ENCODE measurements at places on chromosomes 12 and 14. TPM values are rescaled to one million over a fixed set of nuclear protein-coding genes. Genes with fewer than 3 reads are reported as not detected.

Gene TXNDC16
- total RNA-seq: 11.4 TPM

DNA sequence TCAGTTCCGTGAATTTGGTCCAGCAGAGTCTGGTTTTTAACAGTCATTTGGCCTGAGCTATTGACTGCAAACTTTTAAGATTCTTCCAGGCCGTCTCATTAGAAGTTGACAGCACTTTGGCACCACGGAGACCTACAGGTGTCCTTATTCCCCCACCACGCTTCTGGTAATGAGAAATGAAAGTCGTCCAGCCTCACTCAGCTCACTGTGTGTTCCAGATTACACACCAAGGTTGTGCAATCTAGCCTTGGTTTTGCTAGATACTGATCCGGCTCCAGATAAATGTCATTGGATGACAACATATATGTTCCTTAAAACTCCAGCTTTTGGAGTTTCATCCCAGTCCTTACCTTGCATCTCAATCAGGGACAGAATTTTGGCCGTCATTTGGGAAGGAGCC lies 210.4 kb downstream of the CHST11 start:
- DNase-seq: no peak

- DNase-seq: no peak
Observed at GRCh38 chr14:73667854-73668253, 23.1 kb downstream of the DNAL1 start.

Gene FGF6
- total RNA-seq: not detected

Gene SLC15A4
- total RNA-seq: 6.4 TPM

DNA sequence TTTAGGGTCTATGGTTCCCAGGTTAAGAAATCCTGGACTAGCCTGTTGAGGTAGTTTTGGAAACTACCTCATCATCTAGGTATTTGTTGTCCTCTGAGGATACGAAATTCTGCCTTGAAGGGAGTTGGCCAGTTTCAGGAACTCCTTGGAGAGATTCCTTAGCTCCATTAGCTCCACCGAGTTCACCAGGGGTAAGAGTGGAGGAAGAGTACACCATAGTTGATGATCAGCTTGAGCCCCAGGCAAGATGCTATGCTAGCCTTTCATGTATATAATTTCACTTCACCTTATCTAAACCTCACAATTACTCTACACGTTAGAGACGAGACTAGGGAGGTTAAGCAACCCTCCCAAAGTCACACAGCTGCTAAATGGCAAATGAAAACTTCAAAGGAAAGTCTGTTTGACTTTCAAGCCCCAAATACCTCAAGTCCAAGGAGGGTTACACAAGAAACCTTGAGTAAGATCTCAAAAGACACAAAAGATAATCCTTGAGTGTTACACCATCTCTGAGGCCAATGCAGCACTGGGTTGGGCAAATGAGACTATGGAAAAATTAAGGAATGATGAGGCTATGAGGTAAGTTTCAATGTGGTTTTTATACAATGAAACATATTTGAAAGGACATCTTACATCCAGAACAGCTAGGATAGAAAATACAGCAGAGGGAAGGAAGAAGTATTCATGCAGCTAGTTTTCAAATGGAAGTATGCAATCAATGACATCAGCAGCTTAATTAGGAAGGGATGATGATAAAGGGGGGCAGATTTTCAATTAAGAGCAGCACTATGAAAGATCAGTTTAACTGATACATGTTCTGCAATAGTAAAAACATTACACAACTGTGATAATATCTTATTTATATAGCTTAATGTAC lies 97.2 kb upstream of the KRAS start:
- no peak for DNase-seq

GRCh38 chr12:107331912-107332311 lies 238.6 kb upstream of the CRY1 start:
- no peak for DNase-seq

DNA sequence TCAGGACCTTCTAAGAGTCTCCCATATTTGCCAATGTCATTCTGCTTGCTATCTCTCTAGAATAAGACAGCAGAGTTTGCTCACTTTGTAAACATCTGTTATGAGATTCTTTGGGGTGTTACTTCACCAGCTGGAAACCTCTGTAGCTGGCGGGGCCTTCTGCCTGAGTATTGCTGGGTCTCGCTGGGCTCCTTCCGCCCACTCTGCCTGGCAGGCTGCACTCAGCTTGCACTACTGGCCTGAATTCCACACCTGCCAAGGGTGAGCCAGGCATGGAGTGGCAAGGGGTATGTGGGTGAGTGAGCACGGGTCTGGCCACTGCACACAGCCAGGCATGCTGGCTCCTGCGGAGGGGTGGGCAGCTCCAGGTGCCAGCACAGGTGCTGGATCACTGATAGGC lies 267.3 kb upstream of the PDE3A start:
- DNase-seq: no peak

Gene FAM177A1
- total RNA-seq: 44.7 TPM

DNA sequence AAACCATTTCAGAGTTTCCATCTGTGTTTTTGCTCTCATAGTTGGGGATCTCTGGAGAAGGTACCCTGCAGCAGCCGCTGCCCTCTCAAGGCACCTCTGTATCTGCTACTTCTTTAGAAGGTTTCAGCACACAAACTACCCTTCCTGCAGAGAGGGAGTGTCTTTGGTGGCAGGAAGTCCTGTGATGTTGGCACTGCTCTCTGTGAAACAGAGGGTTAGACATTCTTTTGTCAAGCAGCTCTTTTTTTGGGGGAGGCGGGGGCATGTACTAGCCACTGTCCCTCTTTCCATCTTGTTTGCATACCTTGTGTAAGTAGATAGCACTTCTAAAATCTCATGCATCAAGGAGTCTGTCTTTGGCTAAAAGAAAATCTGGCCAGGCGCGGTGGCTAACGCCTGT lies 352.6 kb downstream of the BMP4 start:
- no peak for DNase-seq

Gene TOMM20L
- not detected for total RNA-seq

Gene ALKBH1
- total RNA-seq: 18.8 TPM

- DNase-seq: no peak
Observed at GRCh38 chr12:110940296-110940695, 19.9 kb upstream of the MYL2 start.

Gene LRRC10
- total RNA-seq: not detected

DNA sequence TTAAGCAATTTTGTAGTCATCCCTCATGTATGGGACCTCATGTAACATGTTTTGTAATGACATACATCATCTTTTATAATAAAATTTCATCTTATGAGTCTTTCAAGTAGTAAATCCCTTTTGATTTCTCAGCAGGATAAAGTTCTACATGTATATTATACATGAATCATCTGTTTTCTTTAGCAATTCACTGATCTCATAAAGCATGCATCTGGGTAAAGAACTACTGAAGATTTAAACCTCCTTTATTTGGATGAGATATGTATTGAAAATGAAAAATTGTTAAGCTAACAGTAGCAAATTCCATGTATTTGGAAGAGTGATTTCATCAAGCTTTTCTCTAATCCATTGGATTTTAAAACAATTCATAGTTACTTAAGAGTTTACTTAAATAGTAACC lies 126.9 kb downstream of the KITLG start:
- DNase-seq: no peak

GRCh38 chr14:65239143-65239937 lies 137.0 kb upstream of the MAX start:
- DNase-seq: no peak

Gene PLCZ1
- total RNA-seq: not detected

- no peak for DNase-seq
Observed at GRCh38 chr14:39376667-39377403, 55.4 kb downstream of the FBXO33 start.

GRCh38 chr12:65923228-65923627 lies 98.9 kb downstream of the HMGA2 start:
- DNase-seq: no peak

DNA sequence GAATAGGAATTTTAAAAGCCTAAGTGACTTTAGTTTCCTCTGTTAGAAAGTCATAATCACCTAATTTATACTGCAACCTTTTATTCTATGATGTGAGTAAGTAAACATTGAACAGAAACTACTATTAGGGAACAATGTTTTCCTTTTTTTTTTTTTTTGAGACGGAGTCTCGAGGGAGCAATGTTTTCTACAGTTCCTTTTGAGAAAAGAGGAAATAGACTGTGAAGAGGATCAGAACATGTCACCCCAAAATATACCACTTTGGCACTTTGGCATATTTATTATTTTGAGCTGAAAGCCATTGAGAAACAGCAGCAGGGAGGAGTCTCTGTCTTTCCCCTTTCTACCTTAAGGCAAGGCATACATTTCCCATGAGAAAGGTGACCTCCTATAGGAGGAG lies 162.7 kb upstream of the CNOT2 start:
- no peak for DNase-seq

GRCh38 chr12:14716848-14717444 lies 20.5 kb upstream of the GUCY2C start:
- DNase-seq: peak; percentile 62

GRCh38 chr14:54650331-54650958 lies 83.5 kb downstream of the SAMD4A start:
- no peak for DNase-seq

- DNase-seq: no peak
Observed at GRCh38 chr14:85438481-85438942, 91.4 kb upstream of the FLRT2 start.

DNA sequence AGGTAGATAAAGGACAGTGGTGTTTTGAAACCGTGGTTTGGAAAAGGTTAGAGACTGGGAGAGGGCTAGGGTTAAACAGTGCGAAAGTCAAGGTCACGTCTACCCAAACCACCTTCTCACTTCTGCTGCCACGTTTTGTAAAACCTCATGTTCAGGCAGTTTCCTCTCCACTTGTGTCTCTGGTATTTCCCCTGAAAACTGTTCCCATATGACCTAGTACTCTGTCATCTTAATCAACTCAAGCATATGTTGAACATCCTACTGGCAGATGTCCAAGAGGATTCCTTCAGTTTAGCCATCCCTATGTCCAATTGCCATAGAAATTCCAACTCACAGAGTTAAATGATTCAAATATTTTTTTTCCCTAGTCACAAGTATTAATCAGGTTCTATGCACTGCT lies 17.4 kb downstream of the CLEC4C start:
- DNase-seq: no peak

Gene RNU4-1
- total RNA-seq: 2,477 TPM

Gene HOXC12
- not detected for total RNA-seq

GRCh38 chr12:4037747-4038312 lies 164.6 kb upstream of the PARP11 start:
- peak; percentile 30 for DNase-seq

GRCh38 chr14:73991092-73991491 lies 28.0 kb downstream of the ENTPD5 start:
- no peak for DNase-seq

- DNase-seq: no peak
Observed at GRCh38 chr12:121823727-121824115, 19.9 kb downstream of the SETD1B start.

DNA sequence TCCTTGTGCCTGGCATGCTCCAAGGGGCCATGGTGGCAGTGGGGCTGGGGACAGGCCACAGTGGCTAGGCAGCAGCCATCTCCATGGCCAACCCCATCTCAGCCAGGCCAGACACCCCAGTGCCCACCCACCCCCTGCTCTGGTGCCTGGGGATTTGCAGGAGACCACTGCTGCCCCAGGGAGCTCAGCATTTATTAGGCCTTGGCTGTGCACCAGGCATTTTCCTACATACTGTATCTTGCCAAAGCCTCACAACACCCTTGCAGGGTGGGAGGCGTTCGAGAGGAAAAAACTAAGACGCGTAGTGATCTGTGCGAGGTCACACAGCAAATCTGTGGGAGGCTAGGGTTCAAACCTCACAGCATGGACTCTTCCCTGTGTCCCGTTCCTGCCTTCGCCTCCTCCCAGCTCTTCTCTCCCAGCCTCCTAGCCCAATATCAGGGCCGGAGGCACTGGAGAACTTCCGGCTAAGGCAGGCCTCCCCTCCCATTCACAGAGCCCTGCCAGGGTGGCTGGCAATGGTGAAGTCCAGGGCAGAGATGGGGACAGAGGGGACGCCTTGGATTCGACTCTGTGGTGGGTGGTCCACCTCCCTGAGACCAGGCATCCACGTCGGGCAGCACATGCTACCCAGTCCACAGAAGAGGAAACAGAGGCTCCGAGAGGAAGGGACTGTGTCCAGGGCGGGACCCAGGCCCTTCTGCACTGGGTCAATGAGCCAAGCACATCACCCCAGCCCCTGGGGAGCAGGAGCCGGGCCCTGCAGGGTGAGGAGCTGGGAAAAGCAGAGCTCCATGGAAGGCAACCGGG lies 57.4 kb downstream of the FAM222A start:
- DNase-seq: no peak

- DNase-seq: no peak
Observed at GRCh38 chr12:48969160-48969771, 2.3 kb downstream of the WNT10B start.

- DNase-seq: no peak
Observed at GRCh38 chr12:92735131-92735721, 32.4 kb downstream of the PLEKHG7 start.

- DNase-seq: peak; percentile 84
Observed at GRCh38 chr14:65255583-65256461, 153.5 kb upstream of the MAX start.

- no peak for DNase-seq
Observed at GRCh38 chr14:80754696-80755095, 186.8 kb downstream of the CEP128 start.

GRCh38 chr12:77324416-77324762 lies 259.0 kb upstream of the E2F7 start:
- DNase-seq: no peak

- DNase-seq: no peak
Observed at GRCh38 chr12:2246358-2246757, 193.6 kb downstream of the CACNA1C start.

DNA sequence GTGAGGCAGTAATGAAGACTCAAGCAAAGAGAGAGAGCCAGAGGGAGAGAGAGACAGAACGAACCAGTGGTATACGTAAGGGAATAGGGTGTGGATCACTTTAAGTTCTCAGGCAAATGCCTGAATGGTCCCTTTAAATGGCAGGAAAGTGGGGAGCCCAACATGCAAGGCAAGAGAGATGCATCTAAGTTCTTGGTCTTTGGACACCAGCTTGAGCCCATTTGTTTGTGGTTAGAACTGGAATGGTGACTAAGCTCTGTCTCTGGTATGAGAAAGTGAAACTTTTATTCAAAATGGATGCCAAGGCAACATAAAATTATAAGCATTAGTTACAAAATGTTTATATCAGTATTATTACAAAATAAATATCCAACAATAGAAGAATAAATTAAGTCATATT lies 192.2 kb upstream of the ALG10 start:
- DNase-seq: no peak

DNA sequence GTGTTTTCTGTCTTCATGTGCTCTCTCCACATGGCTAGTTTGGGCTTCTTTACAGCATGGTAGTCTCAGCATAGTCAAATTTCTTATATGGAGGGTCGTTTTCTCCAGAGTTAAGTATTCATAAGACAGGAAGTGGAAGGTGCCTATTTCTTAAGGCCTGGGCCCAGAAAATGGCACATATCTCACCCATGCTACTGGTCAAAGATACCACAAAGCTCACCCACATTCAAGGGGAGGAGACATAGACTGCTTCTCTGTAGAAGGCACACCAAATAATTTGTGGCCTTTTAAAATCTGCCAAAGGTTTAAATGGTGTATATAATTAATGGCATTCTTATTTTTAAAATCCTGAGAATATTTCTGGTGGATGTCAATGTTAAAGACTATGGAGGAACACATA lies 44.8 kb downstream of the CCDC91 start:
- no peak for DNase-seq
